ENCODE measurements at places on chromosomes 6 and 20. TPM values are rescaled to one million over a fixed set of nuclear protein-coding genes. Genes with fewer than 3 reads are reported as not detected.

SGK2 gene
- not detected for total RNA-seq

LTB gene
- not detected for total RNA-seq

- DNase-seq = no peak
Measured at GRCh38 chr6:31966997-31967925, 4.7 kb downstream of the DXO start.

DNA sequence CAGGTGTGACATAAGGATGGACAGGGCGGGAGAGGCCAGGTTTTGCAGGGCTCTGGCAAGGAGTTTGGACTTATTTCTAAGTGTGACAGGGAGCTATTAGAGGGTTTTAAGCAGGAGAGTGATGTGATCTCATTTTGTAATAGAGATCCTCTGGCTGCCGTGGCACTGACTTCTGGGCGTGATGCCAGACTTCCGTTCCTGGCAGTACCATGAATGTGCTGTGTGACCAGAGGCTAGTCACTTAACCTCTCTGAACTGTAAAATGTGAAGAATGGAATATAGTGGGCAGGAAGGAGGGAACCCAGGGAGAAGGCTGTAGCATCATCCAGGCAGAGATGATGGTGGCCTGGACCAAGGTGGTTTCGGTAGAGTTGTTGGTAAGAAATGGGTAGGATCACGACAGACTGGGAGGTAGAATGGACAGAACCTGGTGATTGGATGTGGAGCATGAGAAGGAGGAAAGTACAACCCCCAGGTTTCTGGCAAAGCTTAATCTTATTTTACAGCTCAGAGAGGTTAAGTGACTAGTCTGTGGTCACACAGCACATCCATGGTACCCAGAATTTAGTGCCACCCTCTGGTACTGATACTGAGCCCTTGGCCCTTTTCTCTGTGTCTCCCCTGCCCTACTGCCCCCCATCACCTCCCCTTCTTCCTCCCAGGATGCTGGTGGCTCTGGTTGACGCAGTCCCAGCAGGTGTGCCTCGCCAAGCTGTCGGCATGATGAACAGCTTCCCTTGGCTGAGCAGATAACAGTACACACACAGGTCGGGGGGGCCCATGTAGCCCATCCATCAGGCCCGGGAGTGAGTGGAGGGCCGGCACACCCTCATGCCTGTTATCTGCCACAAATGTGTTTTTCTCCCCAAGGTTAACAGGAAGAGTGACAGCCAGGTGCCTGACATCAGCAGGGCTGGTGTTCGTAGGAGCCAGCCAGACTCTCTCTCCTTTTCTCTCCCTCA is 52.9 kb upstream of the CTNNBL1 start:
- DNase-seq = no peak

GRCh38 chr6:122116835-122117627 is 282.4 kb upstream of the HSF2 start:
- no peak for DNase-seq

DNA sequence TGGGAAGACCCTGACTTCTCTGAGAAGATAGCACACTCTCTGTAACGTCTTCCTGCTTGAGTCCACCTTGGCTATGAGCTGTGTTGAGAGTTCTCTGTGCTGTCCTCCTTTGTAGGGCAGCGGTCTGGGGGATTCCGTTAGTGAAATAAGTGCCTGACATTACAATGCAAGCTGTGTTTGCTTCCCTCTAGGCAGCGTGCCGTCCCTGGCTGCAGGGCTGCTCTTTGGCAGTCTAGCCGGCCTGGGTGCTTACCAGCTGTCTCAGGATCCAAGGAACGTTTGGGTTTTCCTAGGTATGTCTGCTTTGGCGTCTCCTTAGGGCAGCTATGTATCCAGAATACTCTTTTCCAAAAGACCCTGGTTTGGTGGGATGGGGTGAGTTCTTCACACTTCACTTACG is 2.8 kb downstream of the TMEM14C start:
- DNase-seq = no peak

DNA sequence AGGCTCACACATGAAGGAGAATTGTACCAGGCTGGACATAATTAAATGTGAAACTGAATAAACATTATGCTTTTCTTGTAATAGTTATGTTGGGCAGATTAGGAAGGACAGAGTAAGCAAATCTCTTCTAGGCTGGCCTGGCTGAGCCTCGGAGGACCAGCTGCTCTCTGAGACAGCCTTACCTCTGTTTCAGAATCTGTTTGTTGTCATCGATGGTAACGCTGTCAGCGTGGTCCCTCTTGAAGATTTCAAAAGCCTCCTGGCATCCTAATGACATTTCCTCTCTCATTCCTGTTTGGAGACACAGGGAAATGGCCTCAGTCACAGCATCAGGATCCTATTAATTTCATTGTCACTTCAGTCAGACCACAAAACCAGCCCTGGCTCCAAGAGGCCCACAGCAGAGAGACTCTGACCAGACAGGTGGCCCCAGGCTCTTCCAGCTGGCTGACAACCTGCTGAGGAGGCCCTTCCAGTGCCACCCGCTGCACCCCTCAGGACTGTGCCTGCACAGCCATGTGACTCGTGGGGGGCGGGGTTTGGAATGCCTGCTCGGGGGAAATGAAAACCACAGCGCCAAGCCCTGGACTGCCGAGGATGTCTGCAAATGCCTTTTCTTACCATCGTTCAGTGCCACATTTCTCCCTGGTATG is 108.5 kb upstream of the KCNK16 start:
- no peak for DNase-seq

DNA sequence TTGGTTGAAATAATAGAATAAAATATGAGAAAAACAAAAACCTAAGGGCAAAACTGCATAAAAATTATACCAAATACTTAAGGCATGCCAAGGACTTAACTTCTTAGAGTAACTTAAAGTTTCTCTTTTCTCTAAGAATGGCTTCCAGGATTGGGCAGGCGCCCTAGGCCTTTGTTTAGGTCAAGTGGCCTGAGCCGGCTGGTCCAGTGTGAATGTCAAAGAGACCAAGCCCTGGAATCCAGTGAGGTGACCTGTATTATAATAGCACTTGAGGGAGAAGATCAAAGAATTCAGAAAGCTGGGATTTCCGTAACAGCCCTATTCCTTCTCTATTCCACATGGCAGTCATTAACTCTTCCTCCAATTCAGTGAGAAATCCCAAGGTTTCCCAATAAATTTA is 6.6 kb downstream of the METTL24 start:
- no peak for DNase-seq

DNA sequence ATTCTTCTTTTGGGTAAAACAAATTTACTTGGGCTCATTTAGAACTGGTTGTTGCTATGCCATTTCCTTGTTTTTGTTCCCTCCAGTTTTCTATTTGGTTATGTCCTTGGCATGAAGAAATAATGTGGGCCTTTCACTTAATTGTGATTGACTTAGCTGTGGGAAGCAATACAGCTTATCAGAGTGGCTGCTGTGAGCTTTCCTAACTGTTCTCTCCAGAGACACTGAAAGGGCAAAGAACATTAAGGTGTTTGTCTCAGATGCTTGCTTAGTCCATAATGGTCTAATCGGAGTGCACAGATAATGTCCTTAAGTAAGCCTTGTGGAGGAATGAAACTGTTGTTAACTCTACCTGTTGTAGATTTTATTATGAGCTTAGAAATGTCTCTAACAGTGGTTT is 56.6 kb downstream of the SH3BGRL2 start:
- DNase-seq = no peak

- no peak for DNase-seq
Measured at GRCh38 chr6:167130008-167130677, 7.2 kb downstream of the CCR6 start.

GRCh38 chr20:35274172-35275092 is 3.5 kb downstream of the MMP24OS start:
- no peak for DNase-seq

- DNase-seq = no peak
Measured at GRCh38 chr20:59571151-59571550, 33.2 kb upstream of the PHACTR3 start.

DNA sequence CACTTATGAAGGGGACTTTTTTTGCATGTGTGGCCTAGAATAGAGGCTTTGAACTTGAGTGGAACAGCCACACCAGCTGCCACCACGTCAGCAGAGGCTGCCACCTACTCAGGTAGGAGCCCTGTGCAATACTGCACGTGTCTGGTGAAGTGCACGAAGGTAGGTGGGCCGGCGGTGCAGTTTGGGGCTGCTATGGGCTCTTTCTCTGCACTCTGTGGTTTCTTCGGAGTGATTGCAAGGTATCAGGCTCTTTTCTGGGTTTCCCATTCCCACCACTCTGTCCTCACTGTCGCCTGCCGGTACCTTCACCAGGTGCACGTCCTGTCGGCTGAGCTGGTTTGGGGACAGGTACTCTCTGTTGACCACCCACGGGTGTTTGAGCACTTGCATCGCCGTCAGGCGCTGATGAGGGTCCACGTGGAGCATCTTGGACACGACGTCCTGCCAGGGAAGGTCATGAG is 30.8 kb upstream of the MPC1 start:
- DNase-seq = no peak

GRCh38 chr20:16007164-16007563 is 566.1 kb downstream of the KIF16B start:
- no peak for DNase-seq

DNA sequence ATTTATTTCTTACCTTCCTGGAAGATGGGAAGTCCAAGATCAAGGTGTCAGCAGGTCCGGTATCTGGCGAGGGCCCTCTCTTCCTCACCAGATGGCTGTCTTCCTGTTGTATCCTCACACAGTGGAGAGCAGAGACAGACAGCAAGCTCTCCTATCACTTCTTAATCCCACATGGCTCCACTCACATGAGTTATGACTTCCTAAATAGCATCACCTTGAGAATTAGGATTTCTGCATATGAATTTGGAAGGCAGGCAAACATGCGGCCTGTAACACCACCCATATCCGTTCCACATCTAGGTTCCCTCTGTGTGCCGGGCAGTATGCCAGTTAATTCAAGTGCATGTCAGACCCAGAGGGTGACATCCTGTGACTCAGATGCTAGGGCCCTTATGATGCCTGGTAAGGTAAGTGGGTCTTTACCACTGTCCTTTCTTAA is 2.1 kb downstream of the RAET1E start:
- peak; percentile 62 for DNase-seq

DNA sequence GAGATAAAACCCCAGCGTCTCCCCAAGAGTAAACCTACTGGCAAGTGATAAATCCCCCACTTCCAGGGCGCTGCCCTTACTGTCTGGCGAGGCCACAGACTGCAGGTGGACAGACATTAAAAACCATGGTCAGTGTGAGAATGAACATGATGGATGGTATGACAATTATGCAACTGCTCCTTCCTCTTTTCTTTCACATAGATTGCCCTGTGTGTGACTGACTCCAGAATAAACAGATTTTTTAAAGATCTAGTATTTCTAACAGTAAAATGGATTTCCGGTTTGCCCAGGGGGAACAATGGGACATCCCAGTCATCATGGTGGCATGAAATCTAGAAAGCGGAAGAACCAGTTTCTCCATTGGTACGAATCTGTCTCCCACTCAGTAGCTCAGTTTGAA is 153.7 kb downstream of the FOXC1 start:
- DNase-seq = no peak

- DNase-seq = no peak
Measured at GRCh38 chr20:21804802-21805201, 99.3 kb downstream of the PAX1 start.

DNA sequence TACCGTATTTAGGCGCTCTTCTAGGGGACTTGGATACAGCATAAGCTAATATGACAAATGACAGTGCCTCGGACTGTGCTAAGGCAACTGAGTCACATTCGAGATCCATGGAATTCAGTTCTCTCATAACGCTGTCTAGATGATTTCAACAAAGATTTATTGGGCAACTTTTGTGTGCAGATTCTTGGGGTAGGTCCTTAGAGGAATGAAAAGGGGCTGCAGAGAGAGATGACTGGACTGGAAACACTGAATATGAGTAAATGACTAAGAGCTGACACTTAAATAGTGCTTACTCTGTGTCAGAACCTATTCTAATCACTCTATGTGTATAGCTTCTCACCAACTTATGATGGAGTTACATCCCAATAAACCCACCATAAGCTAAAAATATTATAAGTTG is 36.4 kb upstream of the MARCKS start:
- peak; percentile 5 for DNase-seq

GRCh38 chr20:62493253-62493885 is 17.6 kb upstream of the GATA5 start:
- DNase-seq = no peak

Data from IMR-90 (cell line).